ENCODE measurements at places on chromosomes 16 and 17. TPM values are rescaled to one million over a fixed set of nuclear protein-coding genes. Genes with fewer than 3 reads are reported as not detected.

The IRX6 gene
- not detected for total RNA-seq

GRCh38 chr17:80236911-80237310 is 16.7 kb downstream of the SLC26A11 start:
- DNase-seq: no peak

The C16orf92 gene
- not detected for total RNA-seq

The SLFN14 gene
- 0.11 TPM for total RNA-seq

The IL17C gene
- 0.31 TPM for total RNA-seq

- DNase-seq: no peak
These were observed 128.5 kb upstream of the GSE1 start for GRCh38 chr16:85484347-85485300.

The CCT6B gene
- total RNA-seq: 1.4 TPM

DNA sequence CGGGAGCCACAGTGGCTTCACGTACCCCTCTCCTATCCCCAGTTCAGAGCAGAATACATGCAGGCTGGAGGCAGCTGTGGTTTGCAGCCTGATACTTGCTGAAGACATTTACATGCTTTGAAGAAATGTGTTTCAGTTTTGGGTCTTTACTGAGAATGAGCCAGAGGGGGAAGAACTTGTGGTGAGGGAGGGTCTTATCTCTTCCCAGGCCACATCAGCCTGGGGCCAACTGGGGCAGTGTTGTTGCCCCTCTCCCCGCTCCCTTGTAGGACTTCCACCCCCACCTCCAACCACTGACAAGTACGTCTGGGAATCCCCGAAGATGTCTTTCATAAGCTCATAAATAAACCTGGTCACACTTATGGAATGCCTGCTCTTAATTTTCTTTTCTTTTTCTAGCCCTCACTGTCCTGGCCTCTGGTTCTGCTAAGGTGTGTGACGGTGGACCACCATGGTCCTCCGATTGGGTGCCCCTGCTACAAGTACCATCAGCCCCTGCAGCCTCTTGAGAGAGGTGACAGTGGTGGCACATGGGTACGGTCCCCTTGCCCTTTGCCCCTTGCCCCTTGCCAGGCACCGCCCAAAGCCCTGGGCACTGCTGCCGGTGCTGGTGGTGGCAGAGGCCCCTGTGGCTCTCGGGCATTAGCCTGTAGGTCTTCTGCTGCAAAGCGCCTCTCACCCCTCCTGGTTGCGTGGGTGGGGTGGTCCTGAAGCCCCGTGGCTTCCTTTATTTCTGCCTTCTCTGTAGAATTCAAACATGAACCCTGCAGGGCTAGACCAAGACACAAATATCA is 144.8 kb upstream of the RPH3AL start:
- peak; percentile 44 for DNase-seq

- DNase-seq: no peak
These were observed 3.2 kb upstream of the C1QTNF1 start for GRCh38 chr17:79020631-79021301.

DNA sequence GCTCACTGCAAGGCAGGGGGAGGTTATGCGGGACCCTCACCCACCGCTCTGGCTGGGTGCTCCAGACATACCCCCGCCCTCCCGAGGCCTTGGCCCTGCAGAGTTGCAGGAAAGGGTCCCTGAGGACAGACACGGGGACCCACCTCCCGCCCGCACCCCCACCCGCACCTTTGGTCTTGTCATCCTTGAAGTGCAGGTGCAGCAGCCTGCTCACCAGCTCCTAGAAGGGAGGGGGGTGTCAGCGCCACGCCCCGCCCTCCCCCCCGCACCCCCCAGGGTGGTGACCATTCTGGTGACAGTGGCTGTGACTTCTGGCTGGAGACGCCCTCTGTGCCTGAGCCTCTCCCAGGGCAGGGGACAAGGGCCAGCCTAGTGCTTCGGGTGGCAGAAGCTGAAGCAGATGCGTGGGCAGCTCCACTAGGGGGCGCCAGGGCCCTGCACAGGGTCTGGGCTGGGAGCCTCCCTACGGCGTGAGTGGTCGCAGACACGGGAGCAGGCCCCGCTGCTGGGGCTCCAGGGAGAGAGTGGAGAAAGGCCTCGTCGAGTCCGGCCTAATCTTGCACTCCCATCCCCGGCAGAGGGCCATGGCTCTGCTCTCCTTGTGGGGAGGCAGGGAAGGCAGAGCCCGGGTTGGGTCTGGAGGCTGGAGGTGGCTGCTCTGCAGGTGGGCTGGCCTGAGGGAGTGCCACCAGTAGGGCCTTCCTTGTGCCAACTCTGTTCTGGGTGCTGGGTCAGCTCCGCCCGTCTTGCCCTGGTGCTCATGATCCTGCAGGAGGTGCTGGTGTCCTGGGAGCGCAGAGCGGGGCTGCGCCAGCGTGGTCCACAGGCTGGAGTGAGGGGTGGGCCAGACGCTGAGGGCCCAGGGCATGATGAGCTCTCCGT is 2.7 kb downstream of the CENPX start:
- peak; percentile 83 for DNase-seq

GRCh38 chr17:29445844-29446243 is 55.7 kb downstream of the TAOK1 start:
- no peak for DNase-seq

DNA sequence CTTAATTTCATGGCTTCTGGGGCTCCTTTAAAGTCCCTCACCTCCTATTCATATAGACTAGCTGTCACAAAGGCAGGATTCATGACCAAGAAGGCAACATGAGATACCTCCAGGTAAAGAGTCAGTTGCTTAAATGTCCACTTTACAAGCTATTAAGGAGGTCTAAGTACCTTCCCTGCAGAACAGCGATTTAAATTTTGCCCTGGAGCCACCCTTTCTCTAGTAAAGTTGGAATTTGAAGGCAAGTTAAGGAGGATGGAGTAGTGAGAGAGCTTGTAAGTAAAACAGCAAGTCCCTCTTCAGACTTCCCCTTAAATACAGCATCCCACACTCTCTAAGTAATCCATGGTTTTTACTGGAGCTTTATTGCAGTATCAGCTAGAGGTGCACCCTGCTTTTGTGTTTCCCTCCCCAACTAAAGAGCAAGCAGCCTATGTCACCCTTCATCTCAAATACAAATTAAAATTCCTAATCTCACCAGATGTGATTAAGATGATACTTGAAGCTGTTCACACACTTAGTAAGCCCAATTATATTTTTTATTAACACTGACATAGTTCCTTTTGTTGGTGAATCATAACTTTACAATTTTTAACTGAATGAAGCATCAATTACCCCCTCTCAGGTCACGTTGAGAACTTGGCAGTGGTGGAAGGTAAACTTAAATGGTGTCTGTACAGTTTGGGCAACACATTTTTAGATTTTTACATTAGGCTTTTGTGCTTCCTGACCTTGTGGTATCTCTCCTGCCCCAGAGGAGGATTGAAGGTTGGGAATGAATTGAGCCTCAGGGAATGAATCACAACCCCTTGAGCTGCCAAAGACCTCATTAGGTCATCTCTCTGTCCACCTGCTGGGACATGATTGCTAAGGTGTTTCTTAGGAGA is 108.9 kb downstream of the TANGO6 start:
- DNase-seq: no peak

GRCh38 chr17:68246271-68247028 is 1.4 kb upstream of the AMZ2 start:
- no peak for DNase-seq

DNA sequence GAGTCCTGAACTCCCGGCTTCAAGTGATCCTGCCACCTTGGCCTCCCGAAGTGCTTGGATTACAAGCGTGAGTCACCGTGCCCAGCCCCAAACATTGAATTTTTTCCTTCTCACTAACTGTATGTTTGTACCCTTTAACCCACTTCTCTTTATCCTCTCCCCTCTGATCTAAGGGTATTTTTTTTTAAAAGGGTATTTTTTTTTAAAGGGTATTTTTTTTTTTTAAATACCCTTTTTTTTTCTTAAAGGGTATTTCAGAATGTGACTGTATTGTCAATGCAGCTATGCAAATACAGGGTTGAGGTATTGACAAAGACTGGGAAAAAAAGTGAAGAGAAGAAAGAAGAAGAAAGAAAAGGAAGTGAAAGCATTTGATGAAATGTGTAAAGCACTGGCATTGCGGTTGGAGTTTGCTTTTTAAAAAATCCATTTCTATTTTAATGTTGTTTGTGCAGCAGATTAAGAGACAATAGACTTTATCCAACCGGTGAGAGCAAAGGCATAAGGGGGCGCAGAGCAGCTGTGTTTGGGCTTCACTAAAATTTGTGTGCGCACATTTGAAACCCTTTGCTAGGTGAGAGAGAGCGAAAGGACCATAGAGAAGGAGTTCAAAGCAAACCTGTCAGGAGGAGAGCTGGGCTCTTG is 42.4 kb downstream of the SYT17 start:
- DNase-seq: no peak

The CD300LB gene
- total RNA-seq: not detected

DNA sequence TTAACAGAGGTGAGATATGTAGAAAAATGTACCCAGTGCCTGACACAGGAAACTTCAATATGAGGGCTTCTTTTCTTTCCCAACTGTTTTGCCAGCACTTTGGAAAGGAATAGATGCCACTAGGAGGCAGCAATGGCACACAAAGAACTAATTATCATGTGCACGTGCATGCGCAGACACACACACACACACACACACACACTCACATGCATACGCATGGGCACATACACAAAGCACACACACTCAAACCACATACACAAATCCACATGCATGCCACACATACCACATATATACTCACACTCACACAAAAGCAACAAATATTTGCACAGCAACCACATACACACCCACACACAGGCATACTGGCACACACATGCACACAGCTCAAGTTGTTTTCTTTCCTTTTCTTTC is 8.8 kb upstream of the CEP112 start:
- peak; percentile 59 for DNase-seq

The GRB7 gene
- total RNA-seq: 1.2 TPM

The CSH1 gene
- not detected for total RNA-seq

GRCh38 chr17:16593356-16594102 is 24.5 kb upstream of the ZNF287 start:
- no peak for DNase-seq

DNA sequence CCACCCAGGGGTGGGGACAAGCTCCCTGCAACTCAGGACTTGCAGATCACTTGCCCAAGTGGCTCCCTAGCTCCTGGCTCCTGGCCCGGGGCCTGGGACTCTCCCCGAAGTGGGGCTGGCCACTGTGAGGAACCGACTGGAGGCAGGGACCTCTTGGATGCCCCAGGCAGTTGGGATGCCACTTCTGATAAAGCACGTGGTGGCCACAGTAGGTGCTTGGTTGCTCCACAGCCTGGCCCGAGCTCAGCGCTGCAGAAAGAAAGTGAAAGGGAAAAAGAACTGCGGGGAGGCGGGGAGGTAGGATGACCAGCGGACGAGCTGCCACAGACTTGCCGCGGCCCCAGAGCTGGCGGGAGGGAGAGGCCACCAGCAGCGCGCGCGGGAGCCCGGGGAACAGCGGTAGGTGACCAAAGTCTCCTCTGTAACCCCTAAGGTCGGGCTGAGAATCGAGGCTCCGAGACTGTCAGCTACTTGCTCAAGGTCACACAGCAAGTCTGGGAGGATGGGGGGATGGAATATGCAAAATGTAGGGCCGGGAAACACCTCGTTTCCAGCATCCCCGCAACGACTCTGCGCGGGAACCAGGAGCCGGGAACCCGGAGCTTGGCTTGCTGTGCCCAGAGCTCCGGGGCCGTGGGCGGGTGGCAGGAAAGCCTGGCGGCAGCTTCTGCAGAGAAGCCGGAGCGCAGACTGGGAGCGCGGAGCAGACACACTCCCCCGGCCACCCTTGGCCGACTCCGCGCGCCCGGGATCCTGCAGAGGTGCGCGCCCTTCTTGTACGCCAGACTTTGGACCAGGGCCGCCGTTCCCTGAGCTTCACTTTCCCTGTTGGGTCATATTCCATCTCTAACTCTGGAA is 1.9 kb downstream of the CIITA start:
- peak; percentile 43 for DNase-seq

GRCh38 chr16:67068212-67068753 is 39.3 kb downstream of the CBFB start:
- no peak for DNase-seq

GRCh38 chr17:67829331-67829730 is 4.0 kb downstream of the BPTF start:
- DNase-seq: peak; percentile 80

The HSPB9 gene
- 0.41 TPM for total RNA-seq

The MMP2 gene
- total RNA-seq: not detected

- peak; percentile 20 for DNase-seq
These were observed 67.0 kb downstream of the MPRIP start for GRCh38 chr17:17109256-17109655.

DNA sequence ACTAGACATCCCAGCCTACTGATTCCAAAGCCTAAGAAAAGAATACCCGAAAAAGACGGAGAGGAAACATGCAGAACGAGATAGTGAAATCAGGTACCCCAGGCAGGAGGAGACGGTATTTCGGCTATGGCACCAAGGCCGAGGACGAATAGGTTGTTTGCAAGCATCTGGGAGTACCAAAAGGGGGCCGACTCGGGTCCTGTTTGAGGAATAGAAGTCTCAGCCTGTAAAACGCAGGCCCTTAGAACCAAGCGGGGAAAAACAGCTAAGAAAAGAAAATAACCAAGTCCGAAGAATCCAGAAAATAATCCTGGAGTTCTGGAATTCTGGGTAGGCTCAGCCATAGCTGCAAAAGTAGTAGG is 537 bp downstream of the SLC35B1 start:
- DNase-seq: peak; percentile 48

The RPRML gene
- not detected for total RNA-seq

DNA sequence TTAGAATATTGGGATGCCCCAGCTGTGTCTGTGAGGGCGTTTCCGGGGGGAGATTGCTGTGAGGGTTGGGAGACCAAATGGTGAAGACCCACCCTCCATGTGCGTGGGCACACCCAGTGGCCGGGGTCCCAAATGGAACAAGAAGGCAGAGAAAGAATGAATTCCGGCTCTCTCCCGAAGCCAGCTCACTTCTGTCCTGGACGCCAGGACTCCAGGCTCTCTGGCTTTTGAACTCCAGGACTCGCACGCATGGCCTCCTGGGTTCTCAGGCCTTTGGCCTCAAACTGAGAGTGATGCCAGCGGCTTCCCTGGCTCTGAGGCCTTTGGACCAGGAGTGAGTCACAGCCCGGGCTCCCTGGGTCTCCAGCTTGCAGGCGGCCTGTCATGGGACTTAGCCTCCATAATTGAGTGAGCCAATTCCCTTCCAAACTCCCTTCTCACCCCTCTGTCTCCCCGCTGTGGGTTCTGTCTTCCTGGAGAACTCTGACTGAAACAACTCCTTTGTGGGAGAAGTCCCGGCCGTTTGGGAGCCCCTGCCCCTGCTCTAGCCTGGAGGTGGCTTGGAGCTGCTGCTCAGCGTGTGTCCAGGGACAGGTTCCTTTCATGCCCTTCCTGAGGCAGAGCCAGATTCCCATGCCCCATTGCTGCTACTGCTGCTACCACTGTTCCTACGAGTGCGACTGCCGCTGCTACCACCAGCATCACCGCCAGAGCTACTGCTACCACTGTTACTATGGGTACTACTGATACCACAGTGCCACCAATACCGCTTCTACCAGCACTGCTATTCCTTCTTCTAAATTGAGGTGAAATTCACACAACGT is 49.8 kb upstream of the CBX4 start:
- no peak for DNase-seq

- no peak for DNase-seq
These were observed 5.1 kb downstream of the ANKFN1 start for GRCh38 chr17:56158344-56158743.

GRCh38 chr17:46026166-46027047 is 27.4 kb downstream of the STH start:
- DNase-seq: no peak

The SPAG7 gene
- 62.9 TPM for total RNA-seq

The SEPTIN1 gene
- total RNA-seq: 169 TPM

GRCh38 chr17:14922411-14922810 is 342.7 kb downstream of the PMP22 start:
- DNase-seq: no peak

The DPH1 gene
- total RNA-seq: 27.8 TPM

- DNase-seq: no peak
These were observed 410.8 kb upstream of the EEF2KMT start for GRCh38 chr16:5508371-5508770.

Measured in activated CD8-positive, alpha-beta T cell treated with anti-CD3 and anti-CD28 coated beads for 36 hours (primary cell).